ENCODE measurements at places on chromosomes 16 and 17.

DNA sequence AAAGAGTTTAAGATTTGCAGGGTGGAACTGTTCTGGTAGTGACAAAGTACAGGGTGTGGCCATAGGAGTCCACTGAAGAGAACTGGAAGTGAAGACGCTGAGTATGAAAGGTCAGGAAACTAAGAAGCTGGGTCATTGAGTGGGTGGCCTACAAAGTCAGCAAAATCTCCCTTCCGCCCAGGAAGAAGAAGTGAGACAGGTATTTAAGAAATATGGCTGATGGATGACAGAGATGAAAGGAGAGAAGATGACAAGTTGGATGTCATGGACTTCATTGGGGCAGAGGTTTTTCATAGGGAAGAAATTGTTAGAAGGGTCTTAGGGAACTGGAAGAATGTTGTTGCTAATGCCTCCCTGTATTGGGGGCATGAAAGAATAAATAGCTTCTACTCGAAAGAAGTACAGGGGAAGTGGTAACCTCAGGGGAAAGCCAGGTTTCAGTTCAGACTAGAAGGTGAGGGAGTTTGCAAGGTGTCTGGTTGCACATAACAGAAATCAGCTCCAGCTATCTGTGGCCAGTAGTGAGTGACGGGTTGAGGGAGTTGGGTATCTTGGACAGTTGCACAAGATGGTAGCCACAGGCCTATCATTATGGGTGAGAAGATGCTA lies 33.6 kb upstream of the MED13 start:
- DNase-seq: peak; percentile 8

- DNase-seq: no peak
Measured at GRCh38 chr16:87434146-87434667, 42.1 kb downstream of the MAP1LC3B start.

- no peak for DNase-seq
Measured at GRCh38 chr16:27222249-27223225, 19.2 kb downstream of the KDM8 start.

- DNase-seq: no peak
Measured at GRCh38 chr16:24523569-24523968, 15.8 kb upstream of the RBBP6 start.

DNA sequence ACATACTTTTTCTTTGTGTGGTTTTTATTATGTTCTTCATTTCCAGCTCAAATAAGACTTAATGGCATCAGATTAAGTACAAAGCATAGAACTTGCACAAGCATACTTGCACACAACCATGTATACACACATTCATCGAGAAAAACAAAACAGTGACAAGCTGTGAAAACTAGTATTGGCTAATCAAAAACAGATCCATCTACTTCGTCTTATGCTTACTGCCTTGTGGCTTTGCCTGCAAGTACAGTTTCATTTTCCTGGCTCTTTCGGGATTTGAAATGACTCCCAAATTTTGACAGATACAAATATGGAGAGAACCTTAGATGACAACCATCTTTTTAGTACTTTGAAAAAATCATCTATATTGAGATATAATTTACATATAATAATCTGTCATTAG lies 338.3 kb downstream of the BCAS3 start:
- DNase-seq: no peak

DNA sequence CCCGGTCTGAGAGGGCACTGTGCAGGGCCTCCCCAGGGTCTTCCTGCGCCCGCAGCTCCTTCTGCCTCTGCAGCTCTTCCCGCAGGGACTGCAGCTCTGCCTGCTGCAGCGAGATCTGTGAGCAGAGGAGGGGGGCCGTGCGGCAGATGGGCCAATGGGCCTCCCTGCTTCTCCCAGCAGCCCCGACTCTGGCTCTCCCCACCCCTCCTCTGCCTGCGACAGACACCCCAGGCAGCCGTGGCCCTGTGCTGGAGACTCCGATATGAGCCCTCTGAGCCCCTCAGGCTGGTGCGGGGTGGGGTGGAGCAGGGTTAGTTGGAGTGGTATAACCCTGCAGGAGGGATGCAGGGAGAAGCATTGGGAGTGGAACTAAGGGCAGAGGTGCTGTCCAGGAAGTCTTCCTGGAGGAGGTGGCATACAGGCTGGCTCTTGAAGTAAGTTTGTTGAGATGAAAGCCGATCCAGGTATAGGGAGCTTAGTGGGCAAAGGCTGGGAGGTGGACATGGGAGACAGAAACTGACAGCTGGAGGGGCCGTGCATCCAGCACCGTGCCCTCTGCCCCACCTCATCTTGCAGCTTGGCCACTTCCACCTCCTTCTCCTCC lies 5.0 kb downstream of the THOC6 start:
- no peak for DNase-seq

- DNase-seq: no peak
Measured at GRCh38 chr17:54013072-54013471, 190.3 kb downstream of the KIF2B start.

DNA sequence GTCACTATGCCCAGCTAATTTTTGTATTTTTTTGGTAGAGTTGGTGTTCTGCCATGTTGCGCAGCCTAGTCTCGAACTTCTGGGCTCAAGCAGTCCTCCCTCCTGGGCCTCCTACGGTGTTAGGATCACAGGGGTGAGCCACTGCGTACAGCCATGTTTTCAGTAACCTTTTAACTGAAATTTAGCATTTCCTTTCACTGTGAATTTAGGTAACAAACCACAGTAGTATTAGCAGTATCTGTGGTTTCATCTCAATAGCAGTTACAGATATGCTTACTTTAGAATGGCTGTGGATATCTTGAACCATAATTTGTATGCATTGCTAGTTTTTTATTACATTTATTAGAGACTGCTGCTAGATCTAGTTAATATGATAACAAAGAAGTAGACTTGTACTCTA lies 4.3 kb upstream of the RANGRF start:
- no peak for DNase-seq

DNA sequence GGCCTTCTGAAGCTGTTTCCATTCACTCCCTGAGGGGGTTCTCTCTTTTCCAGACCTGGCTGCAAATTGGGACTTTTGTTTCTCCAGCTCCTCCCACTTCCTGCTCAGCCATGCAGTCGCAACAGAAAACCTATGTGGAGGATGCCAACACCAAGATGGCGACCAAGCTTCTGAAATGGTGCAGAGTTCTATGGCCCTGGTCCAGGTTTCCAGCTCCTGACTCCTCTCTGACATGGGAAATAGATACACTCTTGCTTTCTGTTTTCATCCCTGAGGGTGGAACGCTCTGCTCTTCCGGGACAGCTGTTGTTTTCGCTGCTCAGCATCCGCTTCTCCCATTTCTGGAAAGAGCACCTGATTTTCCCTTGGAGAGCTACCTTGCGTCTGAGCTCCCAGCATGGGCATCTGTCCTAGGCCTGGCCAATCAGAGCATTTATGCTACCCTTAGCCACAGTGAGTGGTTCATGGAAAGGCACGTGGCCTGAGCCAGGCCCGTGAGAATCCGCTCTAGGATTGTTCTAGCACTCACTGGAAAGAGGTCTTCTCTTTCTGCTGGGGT lies 8.1 kb downstream of the GPRC5B start:
- DNase-seq: no peak

DNA sequence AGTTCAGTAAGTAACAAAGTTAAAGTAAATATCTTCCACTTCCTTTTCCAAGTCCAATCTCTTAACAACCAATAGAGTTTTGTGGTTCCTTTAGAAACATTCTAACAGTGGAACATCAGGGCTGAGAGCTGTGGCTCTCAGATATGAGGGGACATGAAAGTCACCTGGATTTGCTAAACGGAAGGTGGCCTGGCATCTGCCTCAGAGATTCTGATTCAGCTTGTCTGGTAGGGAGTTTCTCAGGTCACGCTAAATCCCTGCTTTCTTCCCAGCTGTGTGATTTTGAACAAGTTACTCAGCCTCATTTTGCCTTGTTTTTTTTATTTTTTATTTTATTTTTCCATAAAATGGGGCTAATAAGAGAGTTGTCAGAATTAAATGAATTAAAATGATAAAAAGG lies 411.0 kb upstream of the CDH11 start:
- no peak for DNase-seq

DNA sequence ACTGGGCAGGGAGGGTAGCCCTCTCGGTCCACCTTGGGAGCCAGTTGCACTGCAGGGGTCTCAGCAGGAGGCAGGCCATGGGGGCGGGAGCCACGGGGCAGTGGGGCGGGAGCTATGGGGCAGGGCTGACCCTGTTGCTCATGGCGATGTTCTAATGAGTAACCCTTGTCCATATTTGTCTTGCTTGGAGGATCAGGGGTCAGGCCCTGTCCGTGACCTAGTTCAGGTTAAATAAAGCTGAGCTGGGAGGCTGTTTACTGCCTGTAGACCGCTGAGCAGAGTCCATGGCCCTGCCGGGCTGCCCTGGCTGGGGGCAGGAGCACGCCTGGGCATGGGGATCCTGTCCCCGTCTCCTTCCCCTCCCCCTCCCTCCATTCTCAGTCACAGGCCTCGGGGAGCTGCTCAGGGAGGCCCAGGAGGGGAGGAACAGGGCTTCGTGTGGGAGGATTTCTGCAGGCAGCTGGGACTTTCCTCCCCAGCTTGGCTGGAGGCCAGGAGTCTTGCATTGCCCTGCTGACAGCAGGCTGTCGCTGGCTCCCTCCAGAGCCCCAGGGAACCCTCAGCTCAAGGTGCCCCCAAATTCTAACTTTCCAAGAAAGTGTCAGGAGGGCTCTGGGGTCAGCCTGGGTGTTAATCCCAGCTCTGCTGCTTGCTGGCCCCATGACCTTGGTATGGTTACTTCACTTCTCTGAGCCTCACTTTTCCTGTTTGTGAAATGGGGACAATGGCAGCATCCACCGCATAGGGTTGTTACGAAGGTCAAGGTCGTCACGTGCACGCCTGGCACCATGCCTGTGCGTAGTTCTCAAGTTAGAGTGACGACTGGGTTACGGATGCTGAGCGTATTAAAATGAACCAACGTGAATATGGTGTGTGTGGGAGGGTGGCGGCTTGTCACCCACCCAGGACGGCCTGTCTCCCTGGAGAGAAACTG lies 6.1 kb upstream of the SERPINF2 start:
- peak; percentile 71 for DNase-seq

- DNase-seq: no peak
Measured at GRCh38 chr17:66233023-66233753, 4.0 kb upstream of the APOH start.

DNA sequence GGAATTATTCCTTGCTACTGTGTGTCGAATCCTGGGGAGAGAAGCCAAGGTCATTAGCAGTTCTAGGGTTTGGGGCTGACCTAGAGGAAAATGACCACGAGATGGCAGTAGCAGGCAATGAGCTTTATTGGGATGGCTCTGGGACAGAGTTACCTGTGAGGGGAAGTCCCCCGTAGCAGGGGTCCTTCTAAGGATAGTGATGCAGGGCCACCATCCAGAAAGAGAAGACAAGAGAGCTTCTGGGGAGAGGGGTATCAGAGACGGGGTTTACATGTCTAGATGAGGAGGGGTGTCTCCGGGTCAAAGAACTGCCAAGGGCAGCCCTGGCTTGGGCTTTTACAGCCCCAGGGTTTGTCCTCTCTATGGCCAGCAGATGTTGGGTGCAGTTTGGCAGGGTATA lies 6.4 kb upstream of the GGT6 start:
- peak; percentile 42 for DNase-seq

DNA sequence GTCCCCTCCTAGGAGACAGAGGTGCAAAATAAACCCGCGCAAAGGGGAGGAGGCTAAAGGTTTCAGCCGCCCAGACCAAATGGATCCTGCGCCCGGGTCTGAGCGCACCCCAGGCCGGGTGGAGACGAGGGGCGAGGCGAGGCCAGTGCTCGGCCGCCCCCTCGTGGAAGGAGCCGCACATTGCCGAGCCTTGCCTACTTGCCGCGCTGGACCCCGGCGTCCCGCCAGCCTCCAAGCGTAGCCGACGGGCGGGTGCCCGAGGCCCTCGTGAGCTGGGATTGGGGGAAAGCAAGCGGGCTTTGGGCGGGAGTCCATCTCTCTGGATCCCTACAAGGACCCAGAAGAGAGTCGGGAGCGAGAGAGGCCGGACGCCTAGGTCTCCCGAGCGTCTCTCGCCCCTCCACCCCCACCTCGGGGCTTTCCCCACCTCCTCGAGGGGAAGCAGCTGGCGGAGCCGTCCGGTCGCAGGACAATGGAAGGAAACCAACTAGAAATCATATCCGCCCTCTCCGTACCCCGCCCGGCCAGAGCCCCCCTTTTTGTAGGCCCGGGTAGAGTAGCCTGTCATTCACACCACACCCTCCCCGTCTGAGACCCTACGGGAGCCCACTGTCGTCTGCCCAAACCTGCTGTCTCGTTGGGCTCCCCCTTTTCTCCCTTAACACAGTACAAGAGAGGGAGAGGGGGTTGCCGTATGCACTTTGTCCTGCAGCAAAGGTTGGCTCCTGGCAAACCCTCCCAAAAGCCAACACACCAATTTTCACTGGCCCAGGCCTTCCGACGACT lies 664 bp upstream of the BCL6B start:
- DNase-seq: peak; percentile 92

DNA sequence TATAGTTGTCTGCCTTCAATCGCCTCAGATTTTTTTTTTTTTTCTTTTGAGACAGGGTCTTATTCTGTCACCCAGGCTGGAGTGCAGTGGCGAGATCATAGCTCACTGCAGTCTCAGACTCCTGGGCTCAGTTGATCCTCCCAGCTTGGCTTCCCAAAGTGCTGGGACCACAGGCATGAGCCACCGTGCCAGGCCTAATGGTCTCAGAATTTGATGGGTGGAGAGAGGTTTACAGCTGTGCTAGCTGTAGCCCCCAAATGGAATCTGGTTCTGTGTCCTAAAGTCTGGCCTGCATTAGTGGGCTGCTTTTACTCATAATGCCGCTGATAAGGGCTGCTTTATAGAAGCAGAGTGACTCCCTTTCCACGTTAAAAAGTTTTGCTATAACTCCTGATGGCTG lies 5.1 kb downstream of the ZNRF1 start:
- DNase-seq: no peak

GRCh38 chr17:74922694-74923537 lies at the start of gene USH1G:
USH1G (minus strand) TSS chr17:74923255; CDS start chr17:74923073, 182 bp downstream.
- no peak for DNase-seq

GRCh38 chr17:76696763-76697701 lies 13.7 kb downstream of the MXRA7 start:
- no peak for DNase-seq

GRCh38 chr17:12180644-12181261 lies 160.1 kb downstream of the MAP2K4 start:
- DNase-seq: peak; percentile 17

- no peak for DNase-seq
Measured at GRCh38 chr17:64216000-64216337, 47.1 kb downstream of the TEX2 start.

GRCh38 chr16:10577305-10578202 lies 2.8 kb downstream of the EMP2 start:
- DNase-seq: no peak

GRCh38 chr17:16446338-16446983 lies 31.1 kb downstream of the TRPV2 start:
- DNase-seq: no peak

GRCh38 chr17:51245535-51245934 lies 14.3 kb downstream of the MBTD1 start:
- no peak for DNase-seq

DNA sequence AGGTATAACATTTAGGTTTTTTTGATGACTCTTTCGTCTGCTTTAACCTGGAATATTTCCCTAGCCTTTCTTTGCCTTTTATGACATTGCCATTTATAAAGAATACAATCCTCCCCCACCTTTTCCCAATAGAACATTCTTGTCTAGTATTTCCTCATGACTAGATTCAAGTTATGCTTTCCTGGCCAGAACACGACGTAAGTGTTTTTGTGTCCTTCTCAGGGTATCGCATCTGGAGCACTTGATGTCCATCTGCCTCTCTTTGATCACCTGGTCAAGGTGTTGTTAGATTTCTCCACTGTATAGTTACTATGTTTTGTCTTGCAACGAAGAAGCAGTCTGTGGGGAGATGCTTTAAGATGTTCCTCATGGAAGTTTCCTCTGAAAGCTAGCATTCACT lies 87.4 kb downstream of the MSI2 start:
- DNase-seq: no peak
